AG04450 (cell line): ENCODE measurements at places on chromosomes 16 and 17.

GRCh38 chr17:60102632-60103096 is 23.9 kb upstream of the HEATR6 start:
- DNase-seq = no peak

DNA sequence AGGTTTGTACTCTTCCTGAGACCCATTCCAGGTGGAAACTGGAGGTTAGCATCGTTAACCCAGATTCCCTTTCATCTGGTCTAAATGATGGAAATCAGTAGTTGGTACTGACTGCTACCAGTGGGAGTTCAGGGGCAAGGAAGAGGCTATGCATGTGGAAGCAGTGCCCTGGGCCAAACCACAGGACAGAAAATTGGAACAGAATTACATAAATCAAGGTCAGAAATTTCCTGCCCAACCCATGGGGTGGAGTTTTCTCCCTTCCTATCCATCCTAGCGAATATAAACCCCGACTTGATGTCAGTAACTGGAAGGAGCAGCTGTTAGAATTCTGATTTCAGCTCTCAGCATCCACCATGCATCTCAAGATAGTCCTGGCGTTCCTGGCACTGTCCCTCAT is at the start of gene AOC2:
Gene AOC2, plus strand, starts transcription at position 310 of the 400 bp plus-strand sequence. Its CDS starts 47 bp downstream, at position 357.
- no peak for DNase-seq

DNA sequence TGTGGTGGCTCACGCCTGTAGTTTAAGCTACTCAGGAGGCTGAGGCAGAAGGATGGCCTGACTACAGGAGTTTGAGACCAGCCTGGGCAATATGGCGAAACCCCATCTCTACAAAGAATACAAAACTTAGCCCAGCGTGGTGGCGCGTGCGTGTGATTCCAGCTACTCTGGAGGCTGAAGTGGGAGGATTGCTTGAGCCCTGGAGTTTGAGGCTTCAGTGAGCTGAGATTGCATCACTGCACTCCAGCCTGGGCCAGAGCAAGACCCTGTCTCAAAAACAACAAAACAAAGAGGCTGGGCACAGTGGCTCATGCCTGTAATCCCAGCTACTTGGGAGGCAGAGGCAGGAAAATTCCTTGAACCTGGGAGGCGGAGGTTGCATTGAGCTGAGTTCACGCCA is 7.0 kb upstream of the CSNK1D start:
- no peak for DNase-seq

- DNase-seq = no peak
These were observed 53.1 kb upstream of the USP7 start for GRCh38 chr16:9016824-9017223.

DNA sequence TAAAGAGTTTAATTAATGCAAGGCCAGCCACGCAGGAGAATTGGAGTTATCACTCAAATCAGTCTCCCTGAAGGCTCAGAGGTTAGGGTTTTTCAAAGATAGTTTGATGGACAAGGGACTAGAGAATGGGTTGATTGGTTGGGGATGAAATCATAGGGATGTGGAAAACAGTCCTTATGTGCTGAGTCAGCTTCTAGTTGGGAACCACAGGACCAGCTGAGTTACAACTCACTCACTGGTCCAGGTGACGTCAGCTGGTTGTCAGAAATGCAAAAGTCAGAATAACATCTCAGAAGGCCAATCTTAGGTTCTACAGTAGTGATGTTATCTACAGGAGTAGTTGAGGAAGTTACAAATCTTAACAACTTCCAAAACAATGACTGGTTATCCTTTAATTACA is 47.6 kb downstream of the CPD start:
- no peak for DNase-seq

GRCh38 chr16:48555597-48556242 is 54.3 kb downstream of the N4BP1 start:
- no peak for DNase-seq

DNA sequence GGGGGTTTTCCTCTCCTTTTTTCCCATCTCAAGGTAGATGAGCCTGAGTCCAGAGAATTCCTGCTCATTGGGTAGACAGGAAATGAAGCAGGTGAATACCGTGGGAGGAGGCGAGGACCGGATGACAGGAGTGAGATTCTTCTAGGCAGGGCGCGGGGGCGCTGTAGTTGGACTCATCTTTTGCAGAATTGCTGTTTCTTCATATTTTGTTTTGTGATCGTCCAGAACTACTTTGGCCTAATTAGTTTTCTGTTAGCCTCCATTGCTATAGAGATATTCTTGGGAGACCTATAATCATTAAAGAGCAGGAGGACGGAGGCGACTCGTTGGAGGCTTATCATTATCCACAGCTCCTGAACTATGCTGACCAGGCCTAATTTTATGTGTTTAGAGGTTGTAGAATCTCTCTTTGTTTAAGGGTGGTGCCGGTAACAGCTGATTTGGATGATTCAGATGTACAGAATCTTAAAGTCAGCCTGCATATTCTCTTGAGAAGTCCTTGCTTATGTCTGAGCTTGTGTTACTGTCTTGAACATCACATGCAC is 650 bp downstream of the ATP6V0A1 start:
- no peak for DNase-seq

GRCh38 chr16:85915125-85915845 is 16.3 kb downstream of the IRF8 start:
- no peak for DNase-seq

GRCh38 chr16:29990883-29991570 is 4.4 kb downstream of the HIRIP3 start:
- no peak for DNase-seq

DNA sequence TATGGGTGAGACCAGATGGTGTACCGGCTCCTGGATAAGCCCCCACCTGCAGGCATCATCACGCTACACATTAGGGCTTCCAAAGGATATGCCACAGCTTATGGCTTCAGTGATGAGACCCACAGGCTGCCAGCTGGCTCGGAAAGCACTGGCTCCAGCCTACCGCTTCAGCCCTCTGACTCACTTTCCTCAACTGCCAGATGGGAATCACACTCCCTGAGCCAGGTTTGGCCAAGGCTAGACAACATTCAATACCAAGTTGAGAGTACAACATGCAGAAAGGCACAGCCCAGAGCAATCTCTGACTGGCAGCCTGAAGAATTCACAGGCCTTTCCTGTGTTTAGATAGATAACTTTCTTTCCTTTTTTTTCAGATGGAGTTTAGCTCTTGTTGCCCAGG is 10.3 kb downstream of the CENPV start:
- DNase-seq = peak; percentile 29

DNA sequence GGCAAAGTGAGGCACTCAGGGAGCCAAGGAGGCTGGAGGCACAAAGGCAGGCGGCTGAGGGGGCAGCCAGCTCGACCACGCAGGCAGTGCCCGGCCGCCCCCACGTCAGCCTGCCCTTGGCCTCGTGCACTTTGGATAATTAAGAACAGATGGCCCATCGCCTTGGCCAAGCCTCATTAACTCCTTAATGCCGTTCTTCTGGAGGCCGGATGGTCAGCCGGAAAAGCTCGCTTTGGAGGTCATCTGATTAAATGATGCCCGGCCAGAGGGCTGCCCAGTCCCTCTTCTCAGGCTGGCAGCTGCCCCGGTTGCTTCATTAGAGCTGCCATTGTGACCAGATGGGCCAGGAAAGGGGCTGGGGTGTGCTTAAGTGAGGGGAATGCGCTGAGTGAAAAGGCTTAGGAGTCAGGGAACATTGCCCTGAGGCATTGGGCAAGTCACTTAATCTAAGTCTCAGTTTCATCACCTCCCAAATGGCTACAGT is 364.0 kb downstream of the NPIPA8 start:
- no peak for DNase-seq

DNA sequence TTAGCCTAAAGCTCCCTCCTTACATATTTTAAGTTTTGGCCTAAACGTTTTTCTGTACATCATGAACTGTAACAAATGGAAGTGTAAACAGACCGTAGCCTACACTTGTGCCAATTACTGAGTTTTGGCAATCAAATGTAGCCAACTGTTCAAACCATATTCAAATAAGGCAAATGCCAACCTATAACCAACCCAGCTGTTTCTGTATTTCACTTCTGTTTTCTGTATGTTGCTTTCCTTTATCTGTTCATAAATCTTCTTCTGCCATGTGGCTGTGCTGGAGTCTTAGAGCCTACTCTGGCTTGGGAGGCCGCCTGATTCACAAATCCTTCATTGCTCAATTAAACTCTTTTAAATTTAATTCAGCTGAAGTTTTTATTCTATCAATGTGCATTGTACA is 6.9 kb upstream of the C16orf78 start:
- DNase-seq = no peak

DNA sequence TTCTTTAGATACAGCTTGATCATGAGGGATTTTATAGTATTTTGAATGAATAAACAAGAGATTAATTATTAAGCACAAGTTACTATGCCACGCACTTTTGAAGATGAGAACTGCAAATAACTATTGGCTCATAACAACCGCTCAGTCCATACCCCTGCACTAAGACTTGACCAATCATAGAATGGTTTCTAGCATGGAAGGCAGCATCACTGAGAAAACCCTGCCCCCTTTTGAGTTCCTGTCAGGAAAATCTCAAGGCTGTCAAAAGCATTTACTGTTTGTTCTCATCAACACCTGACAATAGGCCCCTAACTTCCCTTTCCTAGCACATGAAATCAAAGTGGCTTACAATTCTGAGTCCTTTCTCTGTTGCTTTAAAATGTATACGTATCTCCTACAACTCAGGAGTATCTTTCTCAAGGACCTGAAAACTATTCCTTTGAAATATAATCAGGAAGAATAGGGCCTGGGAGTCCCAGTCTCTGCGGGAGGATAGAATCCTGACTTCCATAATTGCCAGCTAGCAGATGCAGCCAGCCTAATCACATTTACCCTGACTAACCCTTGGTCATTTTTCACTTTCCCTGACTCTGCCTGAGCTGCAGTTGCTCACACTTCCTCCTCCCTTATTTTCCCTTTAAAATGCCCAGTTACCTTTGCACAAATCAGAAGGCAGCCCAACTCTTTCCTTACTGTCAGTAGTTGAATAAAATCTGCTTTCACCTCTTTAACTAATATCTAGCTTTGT is 9.1 kb upstream of the MMD start:
- no peak for DNase-seq

GRCh38 chr17:74446551-74447500 is 14.9 kb downstream of the GPRC5C start:
- no peak for DNase-seq

- no peak for DNase-seq
These were observed 117.9 kb downstream of the CPPED1 start for GRCh38 chr16:12685806-12686205.

GRCh38 chr16:3879258-3879886 is 1.1 kb downstream of the CREBBP start:
- no peak for DNase-seq

GRCh38 chr17:63984651-63985386 is 12.1 kb upstream of the SCN4A start:
- peak; percentile 81 for DNase-seq

- DNase-seq = peak; percentile 56
These were observed at the start of gene CHRNE for GRCh38 chr17:4903051-4903818. CHRNE (minus strand) TSS chr17:4903098; CDS start chr17:4903063, 35 bp downstream.

DNA sequence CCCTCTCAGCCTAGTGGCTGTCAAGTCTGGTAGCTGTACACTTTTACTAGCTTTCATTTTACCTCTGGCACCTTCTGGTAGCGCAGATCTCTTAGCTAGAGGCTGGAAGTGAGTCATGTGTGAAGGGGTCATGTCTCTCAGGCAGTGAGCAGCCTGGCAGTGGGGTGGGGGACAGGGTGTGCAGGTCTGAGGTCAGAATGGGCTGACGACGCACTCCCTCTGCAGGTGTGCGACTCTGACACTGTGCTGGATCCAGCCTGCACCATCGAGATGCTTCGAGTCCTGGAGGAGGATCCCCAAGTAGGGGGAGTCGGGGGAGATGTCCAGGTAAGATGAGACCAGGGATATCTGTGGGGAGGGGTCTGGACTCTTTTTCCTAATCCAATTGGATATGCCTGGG is 7.8 kb downstream of the HAS3 start:
- DNase-seq = no peak

DNA sequence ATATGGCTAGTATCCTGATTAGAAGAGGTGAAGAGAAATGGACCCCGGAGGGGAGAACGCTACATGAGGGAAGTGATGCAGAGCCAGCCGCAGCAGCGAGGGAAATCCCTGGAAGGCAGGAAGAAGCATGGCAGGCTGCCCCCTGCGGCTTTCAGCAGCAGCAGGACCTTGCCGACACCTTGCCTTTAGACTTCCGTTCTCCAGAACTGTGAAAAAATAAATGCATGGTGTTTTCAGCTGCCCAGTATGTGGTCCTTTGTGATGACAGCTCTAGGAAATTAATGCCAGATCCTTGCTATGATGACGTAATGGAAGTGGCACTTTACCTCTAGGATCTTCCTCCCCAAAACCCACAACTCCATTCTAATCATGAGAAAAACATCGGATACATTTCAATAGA is 9.7 kb upstream of the ZFP1 start:
- DNase-seq = no peak

DNA sequence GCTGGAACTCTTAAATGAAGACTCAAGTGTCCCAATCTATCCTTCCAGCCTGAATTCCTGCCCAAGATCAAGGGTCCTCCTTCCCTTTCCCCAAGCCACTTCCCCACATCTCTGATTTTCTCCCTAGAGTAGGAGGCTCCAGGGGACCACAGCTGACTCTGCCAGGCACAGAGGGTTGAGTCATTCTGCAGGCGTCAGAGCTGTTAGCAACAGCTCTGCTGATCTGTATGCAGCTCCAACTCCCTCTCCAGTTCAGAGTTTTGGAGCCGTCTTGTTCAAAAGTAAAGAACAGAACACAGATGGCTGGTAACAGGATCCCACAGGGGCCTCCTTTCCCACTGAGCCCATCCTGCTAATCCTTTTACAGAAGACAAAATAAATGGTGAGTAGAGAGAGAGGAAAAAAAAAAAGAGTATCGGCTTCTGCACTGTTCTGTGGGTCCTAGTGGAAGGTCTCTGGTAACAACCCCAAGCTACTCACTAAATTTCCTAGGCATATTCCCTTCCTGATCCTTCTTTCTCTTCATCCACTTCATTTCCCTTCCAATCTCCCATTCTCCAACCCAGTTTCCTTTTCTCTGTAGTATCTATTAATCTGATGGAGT is 13.4 kb upstream of the TAOK1 start:
- peak; percentile 67 for DNase-seq
